ENCODE measurements at places on chromosomes 1 and 21.

DNA sequence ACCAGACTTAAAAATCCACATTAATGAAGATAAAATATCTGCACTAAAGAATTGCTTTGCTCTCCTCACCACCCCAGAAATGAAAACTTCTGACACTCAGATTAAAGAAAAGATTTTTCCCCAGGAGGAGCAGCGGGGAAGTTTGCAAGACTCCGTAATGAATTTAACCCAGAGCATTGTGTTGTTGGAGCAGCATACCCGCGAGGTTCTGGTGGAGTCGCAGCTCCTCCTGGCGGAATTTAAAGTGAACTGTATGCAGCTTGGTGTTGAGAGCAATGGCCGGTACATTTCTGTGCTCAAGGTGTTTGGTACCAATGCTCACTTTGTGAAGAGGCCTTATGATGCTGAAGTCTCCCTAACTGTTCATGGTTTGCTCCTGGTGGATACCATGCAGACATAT is 46.4 kb downstream of the VPS13D start:
- no peak for DNase-seq

- no peak for DNase-seq
Observed at GRCh38 chr21:26469789-26470188, 103.3 kb downstream of the CYYR1 start.

DNA sequence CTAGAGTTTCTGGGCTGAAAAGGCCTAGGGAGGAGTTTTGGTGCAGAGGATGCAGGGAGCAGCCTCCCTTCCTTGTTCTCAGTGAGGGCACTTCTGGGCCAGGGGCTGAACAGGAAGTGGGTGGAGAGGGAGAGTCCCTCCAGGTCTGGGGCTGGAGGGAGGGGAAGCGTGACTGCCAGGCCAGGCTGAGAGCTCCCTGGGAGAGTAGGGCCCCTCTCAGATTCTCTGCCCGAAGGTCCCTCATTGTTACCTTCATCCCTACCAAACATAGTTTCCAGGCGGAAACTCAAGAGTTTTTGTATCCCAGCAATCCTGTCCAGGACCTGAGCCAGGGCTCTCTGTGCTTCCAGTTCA is 36.8 kb downstream of the CITED4 start:
- DNase-seq = no peak

- DNase-seq = no peak
Observed at GRCh38 chr1:79955966-79956365, 949.4 kb upstream of the ADGRL4 start.

GRCh38 chr21:40294345-40294744 is 427.1 kb downstream of the PCP4 start:
- DNase-seq = no peak

DNA sequence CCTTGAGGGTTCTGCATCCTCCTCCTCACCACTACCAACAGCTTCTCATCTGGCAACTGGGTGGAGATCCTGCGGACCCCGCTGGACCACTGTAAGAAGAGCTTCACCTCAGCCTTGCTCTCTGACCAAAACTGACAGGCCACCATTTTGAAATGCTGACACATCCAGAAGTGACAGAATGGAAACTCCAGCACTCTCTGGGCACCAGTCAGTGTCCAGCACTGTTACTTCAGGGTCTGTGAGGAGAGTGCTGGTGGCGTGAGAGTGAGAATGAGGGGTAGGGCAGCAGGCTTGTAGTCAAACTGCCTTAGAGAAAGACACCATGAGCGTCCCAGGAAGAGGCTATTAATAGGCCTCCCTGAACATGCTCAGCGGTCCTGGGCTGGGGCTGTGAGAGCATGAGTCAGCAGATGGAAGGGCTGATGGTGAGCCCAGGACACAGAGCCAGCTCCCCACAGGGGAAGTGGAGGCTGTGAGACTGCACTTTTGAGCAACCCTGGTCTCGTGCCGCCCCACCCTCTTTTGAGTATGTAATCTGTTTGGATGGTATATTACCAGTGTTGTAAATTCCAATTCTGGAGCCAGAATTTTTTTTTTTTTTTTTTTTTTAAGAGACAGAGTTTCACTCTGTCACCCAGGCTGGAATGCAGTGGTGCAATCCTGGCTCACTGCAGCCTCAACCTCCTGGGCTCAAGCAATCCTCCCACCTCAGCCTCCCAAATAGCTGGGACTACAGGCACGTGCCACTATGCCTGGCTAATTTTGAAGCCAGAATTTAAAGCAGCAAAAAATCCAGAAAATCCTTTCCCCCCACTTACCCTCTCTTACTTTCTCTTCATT is 34.4 kb upstream of the SLC30A1 start:
- peak; percentile 84 for DNase-seq

GRCh38 chr1:62294261-62294660 is 25.0 kb downstream of the KANK4 start:
- DNase-seq = no peak

DNA sequence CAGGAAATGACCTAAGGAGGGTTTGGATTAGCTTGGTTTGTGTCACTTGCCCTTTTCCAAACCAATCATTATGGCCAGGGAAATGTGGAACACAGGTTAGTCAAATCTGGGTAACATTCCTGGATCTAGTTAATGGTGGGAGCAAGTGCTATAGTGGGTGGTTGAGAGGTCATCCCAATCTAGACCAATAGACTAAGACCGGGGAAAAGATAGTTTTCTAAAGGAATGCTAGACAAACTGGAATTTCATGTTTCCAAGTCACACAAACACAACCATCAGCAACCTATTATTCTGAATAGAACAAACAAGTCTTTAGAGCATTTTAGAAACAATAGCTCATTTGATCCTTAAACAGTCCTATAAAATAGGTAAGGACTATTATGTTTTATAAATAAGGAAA is 4.3 kb upstream of the MAN1A2 start:
- DNase-seq = no peak

DNA sequence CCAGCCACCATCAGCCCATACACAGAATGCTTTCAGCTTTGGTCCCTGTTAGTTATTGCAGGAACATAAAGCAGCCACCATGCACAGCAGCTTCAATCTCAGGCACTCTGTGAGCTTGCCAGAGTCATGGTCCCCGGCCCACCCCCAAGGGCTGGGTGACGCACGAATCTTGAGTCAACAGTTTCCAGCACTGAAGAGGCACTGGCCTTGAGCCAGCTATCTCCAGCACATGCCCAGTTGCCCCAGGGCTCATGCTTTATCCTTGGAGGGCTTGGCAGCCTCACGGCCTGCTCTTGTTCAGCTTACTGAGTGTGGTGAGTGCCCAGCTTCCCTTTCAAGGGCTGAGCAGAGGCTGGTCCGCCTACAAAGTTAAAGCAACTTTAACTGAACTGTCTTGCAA is 200.7 kb upstream of the RAB4A start:
- DNase-seq = peak; percentile 95

DNA sequence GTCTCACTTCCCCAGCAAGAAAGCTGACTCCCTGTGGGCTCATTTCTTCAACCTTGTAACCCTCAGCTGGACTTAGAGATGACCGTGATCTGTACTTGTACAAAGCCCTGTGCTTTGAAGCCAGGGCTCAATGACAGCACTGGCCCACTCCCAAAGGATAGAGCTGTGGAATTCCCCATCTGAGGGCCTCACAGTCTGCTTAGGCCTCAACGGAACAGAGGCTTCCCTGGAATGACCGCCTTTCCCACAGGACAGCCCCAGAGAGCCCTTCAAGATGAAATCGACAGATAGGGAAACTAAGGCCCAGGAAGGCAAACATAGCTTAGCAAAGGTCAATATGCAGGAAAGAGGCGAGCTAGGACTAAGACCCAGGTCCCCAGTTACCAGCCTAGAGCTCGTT is 11.5 kb downstream of the SLC9A1 start:
- DNase-seq = no peak

DNA sequence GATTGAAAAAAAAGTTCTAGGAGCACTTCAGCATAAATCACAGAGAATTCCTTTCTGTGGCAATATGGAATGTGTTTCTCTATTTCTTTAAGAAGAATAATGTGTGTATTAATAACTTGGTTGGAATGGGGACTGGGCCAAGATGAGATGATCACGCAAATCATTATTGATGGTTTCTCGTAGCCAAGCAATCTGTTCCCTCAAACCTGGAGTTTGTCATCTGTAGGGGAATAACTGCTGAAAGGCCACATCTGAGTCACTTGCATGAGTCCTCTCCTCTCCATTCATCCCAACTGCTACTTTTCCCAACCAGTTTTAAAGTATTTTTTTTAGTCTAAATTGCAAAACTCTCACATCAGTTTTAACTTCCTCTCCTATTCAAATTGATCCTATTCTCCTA is 480.4 kb downstream of the PLPP3 start:
- DNase-seq = no peak

DNA sequence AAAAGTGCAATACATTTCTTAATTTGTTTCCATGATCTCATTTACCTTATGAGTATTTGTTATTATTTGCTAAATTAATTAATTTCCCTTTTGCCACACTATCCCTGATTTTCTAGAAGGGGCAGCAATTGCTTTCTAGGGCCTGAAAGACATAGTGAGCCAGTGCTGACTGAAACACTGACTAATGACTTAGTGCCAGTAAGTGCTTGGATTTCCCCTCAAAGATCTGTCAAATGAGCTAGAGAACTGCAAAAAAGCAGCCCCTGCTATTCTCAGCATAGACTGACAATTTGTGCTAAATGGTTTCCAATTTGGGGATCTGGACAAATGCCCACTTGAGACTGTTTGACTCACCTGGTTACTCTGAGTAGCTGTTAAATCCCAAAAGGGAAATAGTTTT is 35.6 kb upstream of the USH2A start:
- DNase-seq = no peak

DNA sequence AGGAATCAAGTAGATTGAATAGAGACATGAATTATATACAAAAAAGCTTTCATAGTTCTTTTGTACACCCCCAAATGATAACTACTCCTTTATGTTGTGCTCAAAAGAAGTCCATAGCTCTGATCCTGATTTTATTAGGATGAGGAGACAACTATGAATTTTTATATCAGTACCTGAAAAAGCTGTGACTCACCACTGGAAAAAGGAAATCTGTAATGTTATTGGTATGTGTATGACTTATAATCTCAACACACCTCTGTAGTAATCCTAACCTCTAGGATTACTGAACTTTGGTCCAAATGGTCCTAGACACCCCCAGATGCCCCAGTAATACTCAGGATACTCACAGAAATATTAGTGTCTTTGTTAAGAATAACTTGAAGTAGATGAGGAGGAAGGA is 10.2 kb downstream of the PRKAB2 start:
- DNase-seq = no peak

- peak; percentile 68 for DNase-seq
Observed at GRCh38 chr1:113905435-113905861, 322 bp downstream of the DCLRE1B start.

GRCh38 chr1:169595764-169596711 is 9.8 kb upstream of the F5 start:
- no peak for DNase-seq

DNA sequence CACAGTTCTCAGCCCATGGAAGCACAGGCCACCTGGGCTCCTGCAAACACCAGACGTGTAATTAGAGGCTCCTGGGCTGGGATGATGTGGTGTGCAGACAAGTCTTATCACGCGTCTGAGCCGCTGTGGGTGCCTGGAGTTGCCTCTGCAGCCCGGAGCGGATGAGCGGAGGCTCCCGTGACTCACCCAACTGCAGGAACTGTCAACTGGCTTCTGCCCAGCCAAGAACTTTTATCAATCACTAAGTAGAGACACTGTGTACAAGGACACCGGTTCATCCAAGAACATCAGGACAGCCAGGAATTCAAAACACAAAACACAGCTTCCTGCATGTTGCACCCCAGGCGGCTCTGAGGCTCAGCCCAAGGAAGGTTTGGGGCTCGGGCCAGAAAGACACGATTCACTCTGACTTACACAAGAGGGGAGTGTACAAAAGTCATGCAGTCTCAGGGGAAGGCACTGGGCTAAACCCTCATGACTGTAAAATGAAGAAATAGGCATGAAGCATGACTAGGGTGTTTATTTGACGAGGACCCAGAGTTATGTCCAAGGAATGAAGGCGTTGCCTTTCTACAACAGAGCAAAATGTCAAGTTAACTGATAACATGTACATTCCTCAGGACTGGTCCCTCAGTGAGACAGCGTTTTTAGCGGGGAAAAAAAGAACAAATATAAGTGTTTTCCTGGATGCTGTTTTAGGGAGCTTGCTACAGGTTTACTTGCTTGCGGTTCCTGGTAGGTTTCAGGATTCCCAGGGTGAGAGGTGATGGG is 21.1 kb downstream of the ERRFI1 start:
- peak; percentile 76 for DNase-seq

DNA sequence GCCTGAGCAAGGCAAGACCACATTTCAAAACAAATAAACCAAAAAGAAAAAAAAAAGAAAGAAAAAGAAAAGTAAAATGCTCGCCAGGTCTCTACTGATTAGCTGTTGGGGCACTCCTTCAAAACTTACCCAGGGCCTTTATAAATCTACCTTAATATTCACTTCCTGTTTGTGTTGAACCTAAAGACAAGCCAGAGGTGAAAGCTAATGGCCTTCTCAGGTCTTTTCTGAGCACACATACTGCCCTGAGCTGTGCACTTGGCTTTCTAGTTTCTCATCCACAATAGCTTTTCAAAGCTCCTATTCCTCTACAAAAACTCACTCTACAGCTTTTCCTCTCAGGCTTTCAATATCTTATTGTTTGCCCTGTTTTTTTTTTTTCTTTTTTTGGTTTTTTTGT is 50.5 kb downstream of the RNF115 start:
- DNase-seq = no peak

DNA sequence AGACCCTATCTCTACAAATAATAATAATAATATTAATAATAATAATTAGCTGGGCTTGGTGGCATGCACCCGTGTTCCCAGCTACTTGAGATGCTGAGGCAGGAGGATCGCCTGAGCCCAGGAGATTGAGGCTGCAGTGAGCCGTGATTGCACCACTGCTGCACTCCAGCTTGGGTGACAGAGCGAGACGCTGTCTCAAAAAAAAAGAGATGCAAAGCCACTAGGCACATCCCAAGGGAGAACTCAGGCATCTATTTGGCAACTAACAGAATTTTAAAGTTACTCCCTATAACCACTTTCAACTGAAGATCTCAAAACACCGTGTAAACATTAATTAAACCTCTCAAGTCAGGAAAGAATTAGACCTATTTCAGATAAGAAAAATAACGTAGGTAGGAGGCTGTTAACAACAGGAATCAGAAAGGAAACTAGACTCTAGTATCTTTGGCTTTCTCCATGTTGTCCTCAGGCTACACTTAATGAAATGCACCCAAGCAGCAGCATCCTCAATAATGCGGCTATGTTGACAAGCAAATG is 3.7 kb downstream of the RNF19B start:
- no peak for DNase-seq

DNA sequence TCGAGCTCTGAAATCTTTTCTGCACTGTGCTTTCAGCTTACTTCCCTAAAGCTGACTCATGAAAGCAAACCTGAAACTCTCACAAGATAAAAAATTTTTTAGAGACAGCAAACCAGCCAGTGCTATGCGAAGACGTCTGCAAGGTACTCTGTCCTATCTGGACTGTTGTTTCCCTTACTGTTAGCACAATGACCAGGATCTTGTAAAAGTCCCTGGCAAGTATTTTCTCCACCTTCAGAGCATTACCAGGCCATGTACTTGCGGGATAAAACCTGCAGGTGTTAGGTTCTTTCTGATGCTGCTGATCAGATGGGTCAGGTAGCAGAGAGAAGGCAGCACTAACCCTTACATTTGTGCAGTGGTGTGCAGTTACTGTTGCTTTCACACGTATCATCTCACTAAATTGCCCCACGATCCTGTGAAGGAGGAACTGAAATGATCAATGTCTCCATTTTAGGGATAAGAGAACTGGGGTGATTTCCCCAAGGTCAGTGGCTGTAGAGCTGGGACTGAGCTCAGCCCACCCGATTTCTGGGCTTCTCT is 56.6 kb downstream of the PLXNA2 start:
- DNase-seq = no peak
